ENCODE measurements at places on chromosomes 3 and 15.

DNA sequence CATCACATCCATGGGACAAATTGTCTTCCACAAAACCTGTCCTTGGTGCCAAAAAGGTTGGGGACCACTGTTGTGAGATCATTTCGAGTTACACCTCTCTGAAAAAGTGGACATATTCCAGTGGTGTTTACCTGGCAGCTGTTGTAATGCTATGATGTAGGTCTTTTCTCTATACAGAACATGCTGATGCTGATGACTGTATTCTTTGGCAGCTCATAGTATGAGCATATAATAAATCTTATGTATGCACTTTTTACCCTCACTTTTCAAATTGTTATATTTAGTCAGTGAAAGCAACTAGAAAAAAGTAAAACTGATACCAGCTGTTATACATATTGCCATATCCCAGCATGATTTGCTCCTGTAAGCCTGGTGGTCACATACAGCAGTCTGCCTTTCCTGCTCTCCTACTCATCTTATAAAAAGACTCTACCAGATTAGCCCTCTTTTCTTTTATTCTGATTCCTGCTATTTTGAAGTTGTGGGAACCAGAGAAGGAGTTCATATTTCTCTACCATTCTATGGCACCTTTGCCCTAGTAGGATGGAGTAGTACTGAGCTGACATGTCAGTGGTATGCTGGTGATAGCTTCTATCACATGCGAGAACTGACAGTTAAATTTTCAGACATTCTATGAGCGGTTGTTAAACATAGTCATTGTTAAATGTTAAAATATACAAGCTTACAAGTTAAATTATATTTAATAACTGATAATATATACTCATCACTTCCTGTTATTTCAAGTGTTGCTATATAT, 128.7 kb downstream of the FNDC3B start:
- no peak for DNase-seq

- no peak for DNase-seq
Measured at GRCh38 chr15:41291065-41291631, 41.2 kb downstream of the OIP5 start.

DNA sequence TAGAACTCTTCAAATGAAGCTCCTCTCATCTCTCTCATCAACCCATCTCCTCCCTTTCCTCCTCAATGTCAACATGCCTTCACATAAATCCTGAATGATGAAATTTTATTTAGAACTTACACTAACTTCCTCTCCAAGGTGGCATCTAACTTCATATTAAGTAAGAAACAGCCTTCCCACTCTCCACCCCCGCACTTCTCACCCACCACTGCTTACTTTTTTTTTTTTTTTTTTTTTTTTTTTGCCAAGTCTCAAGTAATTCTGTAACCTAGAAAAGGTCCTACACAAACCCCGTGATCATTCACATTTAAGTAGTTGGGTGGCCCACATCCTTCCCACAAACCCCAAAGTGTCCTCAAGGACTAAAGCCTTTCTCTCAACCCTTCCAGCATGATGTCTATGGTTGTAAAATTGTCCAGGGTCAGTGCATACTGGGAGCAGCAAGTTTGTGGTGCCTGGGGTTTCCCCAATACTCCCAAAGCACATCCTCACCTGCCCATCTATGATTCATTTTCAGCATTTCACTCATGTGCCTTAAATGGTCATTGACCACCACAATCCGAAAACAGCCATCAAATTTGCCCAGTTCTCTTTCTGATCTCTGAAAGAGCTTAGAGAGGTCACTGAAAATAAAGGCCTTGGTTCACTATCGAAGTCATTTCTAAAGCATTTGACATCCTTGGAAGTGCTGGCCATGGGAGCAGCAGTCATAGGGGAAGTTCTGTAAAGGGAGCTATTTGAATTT, 47.2 kb downstream of the CD86 start:
- no peak for DNase-seq

DNA sequence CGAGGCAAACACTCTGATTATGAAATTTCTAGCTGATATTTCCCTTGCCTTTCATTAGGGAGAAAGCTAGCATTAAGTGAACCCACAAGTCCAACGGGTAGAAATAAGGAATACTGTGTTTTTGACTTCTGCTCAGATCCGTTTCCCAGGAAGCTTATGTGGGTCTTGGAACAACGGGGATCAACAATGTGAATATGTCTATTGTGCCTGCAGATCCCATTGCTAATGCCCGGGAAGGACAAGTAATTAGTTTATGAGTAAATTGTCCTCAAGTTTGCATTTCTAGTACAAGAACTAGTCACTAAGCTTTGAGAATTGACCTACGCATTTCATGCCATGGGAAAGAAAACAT, 236.4 kb downstream of the UACA start:
- no peak for DNase-seq

- no peak for DNase-seq
Measured at GRCh38 chr3:183563536-183563874, 8.0 kb upstream of the KLHL6 start.

- DNase-seq: no peak
Measured at GRCh38 chr3:112048911-112049310, 14.4 kb downstream of the TMPRSS7 start.

GRCh38 chr15:81360491-81360890, 13.5 kb downstream of the TMC3 start:
- DNase-seq: no peak

- DNase-seq: no peak
Measured at GRCh38 chr15:62390791-62391640, 225.9 kb upstream of the C2CD4B start.

GRCh38 chr3:125151916-125152315, 60.6 kb downstream of the SLC12A8 start:
- DNase-seq: no peak

DNA sequence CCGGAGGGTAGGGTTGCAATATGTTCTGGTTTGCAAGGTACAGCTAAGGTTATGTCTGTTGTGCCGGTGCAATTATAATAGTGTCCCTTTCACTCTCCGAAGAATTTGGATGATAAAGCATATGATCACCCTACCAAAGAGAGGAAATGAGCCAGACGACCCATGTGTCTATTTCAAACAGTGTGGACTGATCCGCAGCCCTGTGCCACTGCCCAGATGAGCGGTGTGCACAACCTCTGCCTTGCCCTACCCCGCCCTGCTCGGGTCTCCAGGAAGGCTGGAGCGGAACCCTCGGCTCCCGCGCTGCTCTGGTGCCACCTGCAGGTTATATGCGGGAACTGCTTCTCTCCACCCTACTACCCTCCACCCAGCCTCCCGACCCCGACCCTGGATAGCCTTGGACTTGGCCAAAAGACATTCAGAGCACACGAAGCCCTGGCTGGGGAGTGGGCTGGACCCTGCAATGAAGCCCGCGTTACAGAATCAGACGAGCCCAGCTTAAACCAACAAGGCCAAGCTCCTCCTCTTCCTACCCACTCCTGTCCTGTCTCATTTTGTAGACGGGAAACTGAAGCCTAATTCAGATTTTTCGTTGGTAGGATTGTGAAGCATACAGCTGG, 68.4 kb upstream of the CHRNB4 start:
- peak; percentile 52 for DNase-seq

- DNase-seq: no peak
Measured at GRCh38 chr3:73499787-73500186, 125.0 kb downstream of the PDZRN3 start.

- DNase-seq: no peak
Measured at GRCh38 chr3:72258361-72259141, 473.6 kb upstream of the PROK2 start.

DNA sequence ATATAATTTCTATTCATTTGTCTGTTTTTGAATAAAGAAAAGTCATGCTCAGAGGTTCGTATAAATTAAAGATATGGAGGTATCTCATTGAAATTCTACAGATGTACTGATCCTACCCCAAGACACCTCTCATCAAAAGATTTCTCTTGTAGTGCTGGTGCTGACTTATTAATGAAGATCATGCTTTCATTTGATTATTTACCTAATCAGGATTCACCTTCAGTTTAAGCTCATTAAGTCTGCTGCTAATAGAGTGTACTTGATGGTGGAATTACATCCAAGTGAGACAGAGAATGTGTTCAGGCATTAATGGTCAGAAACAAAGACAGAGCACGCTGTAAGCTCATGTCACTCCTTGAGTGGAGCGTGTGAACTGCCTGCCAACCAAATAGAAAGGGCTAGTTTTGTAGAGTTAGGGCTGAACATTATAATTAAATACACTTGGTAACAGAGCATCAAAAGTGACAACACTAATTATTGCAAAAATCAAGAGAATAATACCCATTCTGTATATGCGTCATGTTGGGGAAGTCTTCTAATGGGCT, 45.5 kb downstream of the KBTBD12 start:
- no peak for DNase-seq

GRCh38 chr3:27425896-27426565, 56.8 kb upstream of the NEK10 start:
- no peak for DNase-seq

- DNase-seq: no peak
Measured at GRCh38 chr3:38551026-38551832, 55.1 kb downstream of the EXOG start.

DNA sequence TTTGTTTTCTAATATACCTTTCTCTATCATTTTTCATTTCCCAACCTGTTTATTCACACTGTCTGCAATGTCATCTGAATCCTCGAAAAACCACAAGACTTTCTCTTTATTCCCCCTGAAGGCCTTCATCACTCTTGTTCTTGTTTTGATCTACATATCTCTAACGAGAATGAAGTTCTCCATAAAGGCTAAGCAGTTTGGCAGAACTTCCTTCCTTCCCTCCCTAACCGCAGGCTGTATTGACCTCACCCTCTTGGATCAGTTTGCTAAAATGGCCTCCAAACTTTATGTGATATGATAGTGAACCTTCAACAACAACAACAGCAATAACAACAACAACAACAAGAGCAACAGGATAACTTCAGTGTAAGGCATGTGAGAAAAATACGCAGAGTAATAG, 392.8 kb downstream of the TIGIT start:
- no peak for DNase-seq

- no peak for DNase-seq
Measured at GRCh38 chr3:101531473-101532086, 18.6 kb upstream of the SENP7 start.

GRCh38 chr3:194001-194400, 2.6 kb upstream of the CHL1 start:
- no peak for DNase-seq

- no peak for DNase-seq
Measured at GRCh38 chr15:71630475-71630809, 179.9 kb upstream of the NR2E3 start.

DNA sequence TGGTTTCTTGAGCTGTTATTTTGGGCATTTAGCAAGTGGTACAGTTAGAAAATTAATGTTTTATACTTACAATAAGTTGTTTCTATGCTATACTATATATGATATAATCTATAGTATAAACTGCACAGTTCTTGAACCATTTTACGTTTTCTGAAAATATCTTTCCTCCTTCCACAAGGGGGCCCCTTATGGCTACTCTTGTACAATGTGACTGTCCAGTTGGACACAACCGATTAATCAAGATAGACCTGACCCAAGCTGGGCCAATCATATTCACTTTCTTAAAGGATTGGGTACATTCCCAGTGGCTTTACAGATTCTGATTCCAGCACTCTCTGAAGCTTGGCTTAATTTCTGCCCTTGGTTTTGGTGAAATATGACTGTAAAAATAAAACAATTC, 953.4 kb downstream of the AGBL1 start:
- no peak for DNase-seq

DNA sequence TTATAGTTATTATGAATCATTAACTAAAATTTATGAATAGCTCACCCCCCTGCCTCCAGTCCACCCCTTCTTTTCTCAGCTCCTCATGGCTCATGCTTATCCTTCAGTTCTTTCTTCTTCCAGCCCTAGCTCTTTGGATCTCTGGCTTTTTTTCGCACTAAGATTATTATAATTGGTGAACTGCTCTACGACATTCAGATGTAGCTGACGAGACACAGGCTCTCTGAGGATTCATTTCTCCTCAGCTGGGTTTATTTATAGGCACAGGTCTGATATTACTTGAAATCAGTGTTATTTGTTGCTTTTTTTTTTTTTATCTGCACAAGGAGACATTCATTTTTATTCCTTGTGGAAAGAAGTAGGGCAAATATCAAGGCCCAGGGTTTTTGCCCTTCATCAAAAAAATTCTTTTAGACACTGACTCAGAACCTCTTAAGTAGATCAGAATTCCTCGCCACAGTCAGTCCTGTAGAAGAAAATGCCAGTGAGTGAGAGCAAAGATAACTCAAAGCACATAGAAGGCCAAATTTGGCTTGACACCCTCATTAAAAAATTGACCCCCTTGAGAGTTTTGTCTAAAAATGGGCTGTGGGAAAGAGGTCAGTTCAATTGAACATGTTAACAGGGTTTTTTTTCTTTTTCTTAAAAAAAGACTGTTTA, 106.6 kb downstream of the MYH15 start:
- no peak for DNase-seq

DNA sequence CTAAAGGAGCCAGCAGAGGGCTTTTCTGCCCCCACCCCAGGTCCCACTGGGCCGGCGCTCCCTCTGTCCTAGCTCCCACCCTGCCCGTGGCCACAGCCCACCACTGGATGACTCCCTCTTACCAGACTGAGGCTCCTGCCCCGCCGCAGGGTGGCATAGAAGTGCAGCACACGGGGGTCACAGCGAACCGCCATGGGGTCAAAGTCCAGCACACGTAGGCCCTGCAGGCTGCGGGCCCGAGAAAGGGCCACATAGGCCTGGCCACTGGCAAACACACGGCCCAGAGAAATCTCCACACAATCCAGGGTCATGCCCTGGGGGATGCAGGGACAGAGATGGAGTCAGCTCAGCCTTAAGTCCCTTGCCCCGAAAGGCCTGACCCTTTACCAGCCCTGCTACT, 9.0 kb downstream of the PIF1 start:
- no peak for DNase-seq

GRCh38 chr3:12962292-12962691, 110.9 kb downstream of the IQSEC1 start:
- no peak for DNase-seq

DNA sequence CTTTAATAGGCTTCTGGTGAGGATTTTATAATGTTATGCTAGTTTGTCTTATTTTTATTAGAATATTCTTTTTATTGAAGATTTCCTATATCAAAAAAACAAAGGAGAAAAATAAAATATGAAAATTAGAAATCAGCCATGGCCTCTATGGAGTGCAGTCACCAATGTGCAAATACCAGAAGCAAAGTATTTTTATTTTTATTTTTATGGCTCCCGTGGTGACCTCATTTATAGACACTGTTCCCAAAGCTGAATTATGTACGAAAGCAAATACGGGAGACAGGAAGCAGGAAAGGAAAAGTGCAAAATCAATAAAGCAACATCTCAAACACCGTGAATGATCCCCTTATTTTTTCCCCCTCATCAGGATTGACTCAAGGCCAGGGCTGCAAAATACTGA, 35.1 kb downstream of the DAZL start:
- DNase-seq: no peak

GRCh38 chr3:27049792-27050191, 319.4 kb downstream of the NEK10 start:
- no peak for DNase-seq

DNA sequence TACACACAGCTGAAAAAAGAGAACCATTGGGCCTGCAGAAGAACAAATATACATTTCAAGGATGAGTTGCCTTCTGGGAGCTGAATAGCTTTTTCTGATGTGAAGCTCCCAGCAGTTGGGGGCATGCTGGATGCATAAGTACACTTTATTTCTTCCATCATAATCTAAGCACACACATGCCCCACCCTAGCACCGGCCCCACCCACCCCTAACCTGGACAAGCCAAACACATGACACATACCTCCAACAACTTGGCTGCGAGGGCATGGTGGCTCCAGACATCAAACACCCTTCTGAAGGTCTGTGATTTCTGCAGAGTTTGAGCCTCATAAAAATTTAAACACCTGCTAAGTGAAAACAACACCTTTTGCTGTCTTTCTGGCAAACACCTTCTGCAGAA, 307.2 kb upstream of the TRIM42 start:
- DNase-seq: no peak

- no peak for DNase-seq
Measured at GRCh38 chr3:108661699-108662098, 72.2 kb downstream of the DZIP3 start.

Data from activated CD4-positive, alpha-beta T cell treated with anti-CD3 and anti-CD28 coated beads for 1 hour (primary cell).